ENCODE measurements at places on chromosomes 4 and X.

- DNase-seq: no peak
Measured at GRCh38 chr4:188987011-188987410, 847.8 kb downstream of the TRIML1 start.

GRCh38 chr4:48564151-48564550 is 74.1 kb downstream of the ZAR1 start:
- DNase-seq: no peak

DNA sequence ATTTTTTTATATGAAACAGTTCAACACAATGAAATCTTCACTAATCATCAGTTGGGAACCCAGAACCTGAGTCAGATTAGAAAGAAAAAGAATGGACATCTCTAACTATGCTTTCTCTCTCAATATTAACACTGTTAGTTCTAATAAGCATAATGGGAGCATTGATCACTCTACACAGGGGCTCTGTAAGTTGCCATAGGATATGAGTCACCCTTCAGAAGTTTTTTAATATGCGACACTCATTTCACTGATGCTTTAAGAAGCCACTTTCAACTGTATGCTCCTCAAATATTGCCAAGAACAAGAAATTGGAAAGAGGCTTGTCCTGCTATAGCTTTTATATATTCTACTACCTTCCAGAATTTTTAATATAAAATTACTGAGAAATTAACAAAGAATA is 187.0 kb downstream of the AASDH start:
- DNase-seq: no peak

GRCh38 chr4:14920759-14921320 is 81.4 kb upstream of the CPEB2 start:
- DNase-seq: no peak

DNA sequence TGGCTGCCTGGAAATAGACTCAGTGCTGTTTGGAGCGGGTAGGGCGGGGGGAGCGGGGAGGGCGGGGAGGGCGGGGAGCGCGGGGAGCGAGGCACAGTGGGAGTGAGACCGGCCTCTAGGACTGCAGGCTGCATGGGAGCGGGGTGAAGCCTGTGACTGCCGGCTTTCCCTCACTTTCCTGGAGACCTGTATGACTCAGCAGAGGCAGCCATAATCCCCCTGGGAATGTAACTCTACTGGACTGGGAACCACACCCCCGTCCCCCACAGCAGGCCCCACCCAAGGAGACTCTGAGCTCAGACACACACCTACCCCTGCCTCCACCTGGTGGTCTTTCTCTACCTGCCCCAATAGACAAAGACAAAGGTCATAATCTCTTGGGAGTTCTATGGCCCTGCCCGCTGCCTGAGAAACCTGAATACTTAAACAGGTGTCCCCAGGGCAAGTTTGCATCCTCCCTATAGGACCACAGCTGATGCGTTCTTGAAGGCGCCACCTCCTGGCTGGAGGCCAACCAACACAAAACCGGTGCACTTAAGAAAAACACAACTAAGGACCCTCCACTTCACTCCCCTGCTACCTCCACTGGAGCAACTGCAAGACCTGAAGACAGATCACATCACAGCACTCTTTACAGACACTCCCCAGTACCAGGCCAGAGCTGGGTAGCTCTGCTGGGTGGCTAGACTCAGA is 18.0 kb downstream of the HDAC8 start:
- no peak for DNase-seq

- no peak for DNase-seq
Measured at GRCh38 chr4:110155654-110156053, 42.8 kb downstream of the ELOVL6 start.

DNA sequence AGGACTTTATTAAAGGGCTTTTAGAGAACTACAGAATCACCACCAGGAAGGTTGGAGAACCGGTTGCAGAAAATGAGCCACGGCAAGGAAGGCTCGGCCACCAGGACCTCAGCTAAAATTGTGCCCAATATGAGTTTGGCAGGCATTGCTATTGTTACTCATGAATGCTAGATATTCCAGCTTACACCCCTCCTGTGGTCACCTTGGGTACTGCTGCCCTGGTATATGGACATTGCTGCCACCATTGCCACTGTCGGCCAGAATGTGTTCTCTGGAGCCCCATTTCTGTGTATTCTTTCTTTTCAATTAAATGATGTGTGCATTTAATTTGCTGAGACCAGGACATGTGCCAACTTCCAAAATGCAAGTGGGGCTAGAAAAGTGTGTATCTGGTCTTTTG is 626.7 kb upstream of the BOD1L1 start:
- DNase-seq: no peak

DNA sequence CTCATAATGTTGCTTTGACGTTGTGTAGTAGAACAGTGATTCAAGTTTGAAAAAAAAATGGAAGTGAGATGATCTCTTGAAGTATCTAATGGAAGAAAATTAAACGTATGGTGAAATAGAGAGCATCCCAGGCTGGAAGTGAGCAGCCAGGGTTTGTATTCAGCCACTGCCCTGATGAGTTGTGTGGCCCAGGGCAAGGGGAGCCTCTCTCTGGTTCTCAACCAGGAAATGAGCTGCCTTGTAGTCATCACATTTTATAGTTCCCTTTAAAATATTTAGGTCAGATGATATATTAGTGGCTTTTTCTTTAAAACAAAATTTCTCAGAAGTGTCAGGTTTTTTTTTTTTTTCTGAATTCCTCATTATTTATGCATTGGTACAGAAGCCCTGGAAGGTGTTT is 150.3 kb downstream of the GPAT3 start:
- DNase-seq: no peak

DNA sequence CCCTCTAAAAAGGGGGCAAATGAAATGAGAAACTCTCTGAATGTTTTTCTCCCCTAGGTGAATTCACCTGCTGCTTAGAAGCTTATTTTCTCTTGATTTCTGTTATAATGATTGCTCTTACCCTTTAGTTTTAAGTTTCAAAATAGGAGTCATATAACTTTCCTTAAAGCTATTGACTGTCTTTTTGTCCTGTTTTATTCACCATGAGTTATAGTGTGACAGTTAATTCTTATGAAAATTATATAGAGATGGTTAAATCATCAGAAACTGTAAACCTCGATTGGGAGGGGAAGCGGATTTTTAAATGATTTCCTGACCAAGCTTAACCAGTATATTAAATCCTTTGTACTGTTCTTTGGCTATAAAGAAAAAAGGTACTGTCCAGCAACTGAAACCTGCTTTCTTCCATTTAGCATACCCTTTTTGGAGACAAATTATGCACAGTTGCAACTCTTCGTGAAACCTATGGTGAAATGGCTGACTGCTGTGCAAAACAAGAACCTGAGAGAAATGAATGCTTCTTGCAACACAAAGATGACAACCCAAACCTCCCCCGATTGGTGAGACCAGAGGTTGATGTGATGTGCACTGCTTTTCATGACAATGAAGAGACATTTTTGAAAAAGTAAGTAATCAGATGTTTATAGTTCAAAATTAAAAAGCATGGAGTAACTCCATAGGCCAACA is 4.2 kb downstream of the ALB start:
- DNase-seq: no peak

GRCh38 chr4:47642985-47643760 is 158.1 kb downstream of the ATP10D start:
- DNase-seq: no peak

DNA sequence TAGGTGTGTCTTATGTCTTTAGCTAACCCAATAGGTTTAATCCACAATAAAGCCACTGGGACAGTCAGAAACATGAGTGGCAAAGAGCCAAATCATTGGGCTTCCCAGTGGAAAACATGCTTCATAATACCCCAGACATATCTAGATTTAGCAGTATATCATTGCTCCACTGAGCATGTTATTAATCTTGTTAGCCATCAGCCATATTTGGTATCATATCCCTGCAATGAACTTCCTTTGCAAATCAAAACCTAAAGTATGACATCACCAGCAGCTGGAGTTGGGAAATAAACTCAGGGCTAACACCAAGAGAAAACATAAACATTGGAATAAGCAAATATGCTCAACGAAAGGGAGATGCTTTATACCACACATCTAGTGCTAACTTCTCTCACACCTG is 280.8 kb upstream of the NOCT start:
- no peak for DNase-seq

DNA sequence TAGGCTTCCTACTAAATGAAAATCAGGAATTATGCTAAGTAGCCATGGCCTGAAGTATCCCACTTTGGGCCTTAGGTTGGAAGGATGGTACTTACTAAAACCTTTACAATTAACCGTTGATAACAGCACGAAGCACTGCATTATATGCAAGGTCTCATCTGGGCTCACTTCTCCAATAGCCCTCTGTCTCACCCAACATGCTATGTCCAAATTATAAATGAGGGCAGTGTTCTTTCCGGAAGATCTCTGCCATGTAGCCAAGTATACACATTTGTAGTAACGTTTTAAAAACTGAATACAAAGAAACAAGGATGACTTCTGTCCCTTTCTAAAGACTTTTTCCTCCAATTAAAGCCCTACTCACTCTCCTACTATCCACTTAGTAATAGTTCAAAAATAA is 51.6 kb downstream of the SCFD2 start:
- no peak for DNase-seq

DNA sequence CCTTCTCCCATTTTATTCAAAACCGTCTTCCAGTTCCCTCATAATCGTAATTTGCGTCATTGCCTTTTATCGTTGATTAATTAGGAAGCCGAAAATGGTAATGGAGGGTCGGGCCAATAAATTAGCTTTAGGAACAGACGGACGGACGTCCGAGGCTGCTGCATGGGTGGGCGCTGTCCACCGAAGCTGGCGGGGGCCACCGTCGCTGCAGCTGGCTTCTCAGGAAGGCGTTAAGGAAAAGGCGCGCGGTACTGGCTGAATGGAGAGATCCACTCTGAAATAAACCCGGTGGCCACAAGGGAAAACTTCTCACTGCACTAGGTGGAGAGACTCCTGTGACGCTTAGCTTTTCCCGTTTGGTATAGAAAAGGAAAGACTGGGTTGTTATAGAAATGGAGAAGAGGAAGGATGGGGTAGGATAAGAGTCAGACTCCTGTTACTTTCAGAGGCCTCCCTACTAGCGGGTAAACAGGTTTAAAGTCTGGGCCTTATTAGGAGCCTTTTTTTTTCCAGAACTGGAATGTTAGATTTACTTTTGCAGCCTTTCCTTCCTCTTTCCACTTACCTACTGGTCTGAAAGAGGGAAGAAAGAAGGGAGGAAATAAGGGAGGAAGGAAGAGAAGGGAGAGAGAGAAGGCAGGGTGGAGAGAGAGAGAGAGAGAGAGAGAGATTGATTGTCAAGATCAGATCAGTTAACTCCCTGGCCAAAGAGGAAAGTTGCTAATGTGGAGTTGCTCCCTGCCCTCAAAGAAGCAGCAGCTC is 11.3 kb upstream of the PRDM8 start:
- no peak for DNase-seq

DNA sequence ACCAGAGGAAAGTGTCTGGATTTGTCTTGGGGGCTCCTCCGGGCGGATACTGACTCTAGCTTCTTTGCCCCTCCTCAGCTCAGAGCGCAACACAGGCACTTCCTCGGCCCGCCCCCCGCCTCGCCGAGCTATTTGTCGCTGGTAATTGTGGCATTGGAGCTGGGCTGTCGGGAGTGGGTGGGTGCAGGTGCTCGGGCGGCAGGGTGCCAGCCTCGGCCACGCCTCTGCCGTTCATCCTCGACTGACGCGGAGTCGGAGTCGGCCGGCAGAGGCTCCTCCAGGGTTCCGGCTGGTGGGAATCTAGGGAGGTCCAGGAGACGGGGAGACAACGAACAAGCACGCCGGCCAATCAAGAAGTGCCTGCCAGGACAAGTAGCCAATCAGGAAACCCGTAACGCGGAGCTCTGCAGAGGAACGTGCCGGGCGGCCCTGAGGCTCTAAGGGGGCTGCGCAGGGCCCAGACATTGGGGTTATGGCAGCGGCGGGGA is 3.9 kb upstream of the SYN1 start:
- DNase-seq: peak; percentile 41

- DNase-seq: no peak
Measured at GRCh38 chr4:41628936-41629335, 91.0 kb downstream of the LIMCH1 start.

GRCh38 chrX:101385795-101386541 is at the start of gene BTK:
Gene BTK (minus strand): TSS chrX:101386191. CDS start chrX:101375284, 10,907 bp downstream.
- no peak for DNase-seq

DNA sequence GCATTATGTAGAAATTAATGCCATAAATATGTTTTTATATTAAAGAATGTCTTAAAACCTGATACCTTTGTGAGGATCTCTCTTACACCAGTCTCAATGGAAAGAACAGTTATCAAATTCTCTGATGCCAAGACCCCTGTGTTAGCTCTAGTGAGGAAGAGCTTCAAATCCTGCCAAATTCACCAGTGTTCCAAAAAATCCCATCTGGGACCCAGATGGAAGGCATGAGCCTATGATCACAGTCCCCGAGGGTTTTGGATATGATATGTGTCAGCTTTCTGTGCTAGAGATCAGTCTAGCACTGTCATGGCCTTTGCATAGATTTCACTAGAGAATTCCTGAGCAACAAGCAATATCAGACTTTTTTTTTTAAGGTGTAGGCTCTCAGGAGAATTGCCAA is 412.1 kb downstream of the UBE2NL start:
- DNase-seq: no peak

GRCh38 chrX:85326234-85327059 is 53.0 kb downstream of the POF1B start:
- no peak for DNase-seq

DNA sequence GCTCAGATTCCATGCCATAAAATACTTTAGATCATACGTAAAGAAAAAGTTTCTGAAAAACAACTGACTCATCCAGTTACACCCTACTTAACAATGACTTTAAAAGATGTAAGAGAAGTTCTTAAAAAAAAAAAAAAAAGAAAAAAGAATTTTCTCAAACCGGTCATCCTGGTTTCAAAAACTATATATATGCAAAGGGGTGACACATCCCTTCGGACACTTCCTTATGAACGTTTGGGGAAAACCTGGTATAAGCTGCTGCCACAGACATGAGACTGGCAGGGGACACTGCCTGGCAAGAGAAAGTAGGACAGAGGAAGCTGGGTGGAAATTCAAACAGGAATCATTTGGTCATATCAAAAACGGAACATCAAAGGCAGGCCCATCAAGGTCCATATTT is 81.2 kb upstream of the PRSS48 start:
- DNase-seq: no peak

GRCh38 chr4:138562544-138562991 is 320.4 kb upstream of the SLC7A11 start:
- no peak for DNase-seq

GRCh38 chr4:5955856-5956255 is 62.4 kb downstream of the C4orf50 start:
- DNase-seq: no peak

DNA sequence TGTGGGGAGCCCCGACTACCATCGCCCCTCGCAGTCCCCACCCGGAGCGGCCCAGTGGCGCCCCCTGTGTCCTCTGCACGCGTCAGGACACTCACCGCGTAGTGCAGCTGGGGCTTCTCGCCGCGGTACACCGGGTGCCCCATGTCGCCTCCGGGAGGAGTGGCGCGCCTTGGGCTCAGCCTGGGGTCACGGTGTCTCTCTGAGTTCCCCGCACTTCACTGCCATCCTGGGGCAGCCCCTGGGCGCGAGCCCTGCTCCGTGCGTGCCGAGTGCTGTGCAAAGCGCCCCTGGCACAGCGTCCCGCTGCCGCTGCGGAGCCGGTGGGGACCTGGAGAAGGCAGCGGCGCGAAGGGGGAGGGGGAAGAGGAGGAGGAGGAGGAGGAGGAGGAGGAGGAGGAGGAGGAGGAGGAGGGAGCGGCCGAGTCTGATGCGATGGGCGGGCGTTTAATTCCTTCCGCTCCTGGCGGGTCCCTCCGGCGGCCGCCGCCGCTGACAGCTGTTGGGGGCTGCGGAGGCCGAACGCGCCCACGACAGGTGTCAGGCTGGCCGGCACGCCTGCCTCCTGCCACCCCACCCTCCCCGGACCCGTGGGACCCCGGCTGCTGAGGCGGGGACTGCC is 134.3 kb downstream of the AMELX start:
- DNase-seq: no peak

Measured in central memory CD4-positive, alpha-beta T cell (primary cell).